ENCODE measurements at places on chromosomes 4 and X.

DNA sequence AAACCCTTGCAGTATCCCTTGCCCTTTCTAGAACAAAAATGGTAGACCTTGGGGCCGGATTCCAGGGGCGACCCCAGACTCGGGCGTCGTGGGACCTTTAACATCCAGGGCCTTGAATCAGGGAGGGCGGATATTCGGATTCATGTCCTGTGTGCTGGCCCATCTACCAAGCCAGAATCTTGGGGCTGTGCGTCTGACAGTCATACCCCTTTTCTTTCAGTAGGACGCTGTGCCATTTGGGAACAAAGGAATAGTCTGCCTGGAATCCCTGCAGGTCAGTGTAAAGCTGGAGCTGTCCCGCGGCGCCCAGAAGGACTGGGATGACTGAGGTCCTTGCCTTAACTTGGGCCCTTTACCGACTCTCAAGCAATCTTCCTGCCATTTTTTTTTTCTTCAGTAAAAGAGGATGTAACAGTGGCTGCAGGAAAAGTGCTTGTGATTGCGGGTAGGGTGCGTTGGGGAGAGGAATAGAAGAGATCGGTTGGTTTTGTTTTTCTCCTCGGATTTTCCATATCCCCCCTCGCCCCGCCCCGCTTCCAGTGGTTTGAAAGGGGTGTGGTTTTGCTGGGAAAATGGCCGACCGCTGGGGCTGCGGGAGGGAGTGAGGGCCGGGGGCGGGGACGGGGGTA is 518 bp downstream of the ARMCX1 start:
- DNase-seq: no peak

GRCh38 chr4:16176621-16177020 is 49.6 kb downstream of the TAPT1 start:
- no peak for DNase-seq

DNA sequence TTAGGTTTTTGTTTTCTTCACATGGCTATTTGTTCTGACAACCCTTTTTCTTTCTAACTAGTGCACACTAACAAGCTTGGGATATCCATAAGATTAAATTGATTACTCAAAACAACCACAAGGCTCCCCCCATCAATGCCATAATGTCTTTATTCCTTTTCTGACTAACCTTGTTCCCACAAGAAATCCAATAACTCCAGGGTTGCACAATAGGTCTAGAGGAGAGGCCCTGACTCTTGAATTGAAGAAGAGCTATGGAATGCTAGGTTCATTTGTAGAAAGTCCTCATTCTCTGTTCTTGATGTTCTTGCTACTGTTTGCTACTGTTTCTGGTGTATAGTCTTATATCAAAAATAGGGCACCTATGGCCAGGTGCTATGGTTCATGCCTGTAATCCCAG is 71.0 kb downstream of the PRRG1 start:
- no peak for DNase-seq

DNA sequence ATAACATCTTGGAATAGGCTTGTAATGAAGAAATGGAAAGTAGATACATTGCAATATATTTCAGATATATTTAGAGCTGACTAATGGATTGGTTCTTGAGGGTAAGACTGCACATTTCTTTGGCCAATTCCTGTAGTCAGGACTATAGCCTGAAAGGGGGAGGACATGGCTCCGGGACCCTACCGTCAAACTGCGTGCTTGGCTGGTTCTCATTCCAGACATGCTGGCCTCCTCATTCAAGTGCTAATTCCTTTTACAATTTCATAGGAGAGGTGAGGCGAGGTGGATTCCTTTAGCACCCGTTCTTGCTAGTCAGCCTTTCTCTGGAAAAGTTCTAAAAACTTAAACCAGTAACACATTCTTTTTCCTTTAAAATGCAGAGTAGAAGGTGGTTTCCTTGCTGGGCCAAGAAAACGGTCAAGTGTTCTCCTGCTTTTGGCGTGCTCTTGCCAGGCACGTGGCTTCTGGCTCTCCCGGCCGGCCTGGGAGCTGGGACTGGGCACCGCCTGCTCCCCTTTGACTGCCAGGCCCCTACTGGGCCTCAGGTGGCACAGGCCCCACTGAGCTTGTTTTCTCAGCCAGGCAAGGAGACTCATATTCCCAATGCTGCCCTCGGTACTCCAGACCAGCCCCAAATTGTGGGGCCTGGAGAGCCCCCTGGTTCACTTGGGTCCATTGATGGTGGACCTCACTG is 167.2 kb downstream of the STK32B start:
- no peak for DNase-seq

GRCh38 chr4:6641971-6642320 is 1.5 kb downstream of the MRFAP1 start:
- no peak for DNase-seq

- no peak for DNase-seq
Measured at GRCh38 chrX:74242484-74243138, 61.4 kb upstream of the ZCCHC13 start.

DNA sequence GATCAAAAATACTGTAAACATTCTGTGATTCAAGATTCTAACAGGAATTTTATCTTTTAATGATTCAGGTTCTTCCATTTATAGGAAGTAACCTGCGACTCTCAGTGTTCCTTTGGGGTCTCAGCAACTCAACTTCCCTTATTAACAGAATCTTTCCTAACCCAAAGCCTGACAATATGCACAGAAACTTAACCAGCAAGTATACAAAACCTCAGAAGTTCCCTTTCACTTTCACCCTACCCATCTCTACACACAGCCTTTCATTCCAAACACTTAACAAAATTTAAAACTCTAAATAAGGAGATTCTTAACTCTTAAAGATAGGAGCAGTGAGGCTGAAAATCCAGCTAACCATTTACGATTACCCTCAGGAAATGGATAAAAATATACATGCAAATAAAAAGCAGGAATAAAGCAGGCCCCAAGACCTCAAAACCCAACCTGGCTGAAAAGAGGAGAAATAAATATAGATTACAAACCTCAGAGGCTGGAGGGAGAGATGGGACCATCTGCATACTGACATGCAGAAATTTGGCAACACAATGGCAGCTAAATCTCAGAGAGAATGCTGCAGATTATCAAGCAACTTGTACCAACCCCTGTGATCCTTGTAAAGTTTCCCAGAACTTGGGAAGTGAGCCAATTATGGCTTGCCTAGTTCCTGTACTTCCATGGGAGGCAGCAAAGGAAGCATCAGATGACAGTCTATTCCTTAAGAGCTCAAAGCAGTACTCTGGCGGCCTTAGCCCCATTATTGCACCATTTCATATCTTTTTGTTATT is 101.0 kb downstream of the ATP11C start:
- peak; percentile 25 for DNase-seq

GRCh38 chr4:24605216-24605615 is 20.9 kb upstream of the DHX15 start:
- DNase-seq: no peak

- no peak for DNase-seq
Measured at GRCh38 chr4:4506961-4507360, 34.9 kb downstream of the STX18 start.

GRCh38 chr4:149173241-149174013 is 642.2 kb downstream of the IQCM start:
- DNase-seq: no peak

DNA sequence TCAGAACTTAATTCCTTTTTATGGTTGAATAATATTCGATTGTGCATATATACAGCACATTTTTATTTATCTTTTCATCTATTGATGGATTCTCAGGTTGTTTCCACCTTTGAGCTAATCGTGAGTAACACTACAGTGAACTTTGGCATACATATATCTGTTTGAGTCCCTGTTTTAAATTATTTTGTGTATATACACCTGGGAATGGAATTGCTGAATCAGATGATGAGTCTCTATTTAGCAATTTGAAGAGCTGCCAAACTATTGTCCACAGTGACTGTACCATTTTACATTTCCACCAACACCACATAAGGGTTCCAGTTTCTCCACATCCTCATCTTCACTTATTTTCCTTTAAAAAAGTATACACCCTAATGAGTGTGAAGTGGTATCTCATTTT is 166.2 kb upstream of the FGF13 start:
- DNase-seq: no peak

DNA sequence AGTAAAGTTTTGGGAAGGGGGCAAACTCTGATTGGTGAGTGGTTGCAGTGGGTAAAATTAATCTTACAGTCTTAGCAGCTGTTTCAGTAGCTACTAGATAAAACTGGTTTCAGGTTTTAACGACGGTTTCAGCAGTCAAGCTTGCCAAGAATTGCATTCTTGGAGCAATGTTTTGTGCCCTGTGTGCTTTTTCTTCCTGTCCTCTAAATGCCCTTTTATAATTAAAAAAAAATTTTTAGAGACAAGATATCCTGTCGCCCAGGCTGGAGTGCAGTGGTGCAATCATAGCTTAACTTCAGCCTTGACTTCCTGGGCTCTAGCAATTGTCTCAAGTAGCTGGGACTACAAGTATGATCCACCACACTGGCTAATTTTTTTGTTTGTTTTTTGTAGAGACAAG is 6.3 kb upstream of the PPEF2 start:
- DNase-seq: no peak

DNA sequence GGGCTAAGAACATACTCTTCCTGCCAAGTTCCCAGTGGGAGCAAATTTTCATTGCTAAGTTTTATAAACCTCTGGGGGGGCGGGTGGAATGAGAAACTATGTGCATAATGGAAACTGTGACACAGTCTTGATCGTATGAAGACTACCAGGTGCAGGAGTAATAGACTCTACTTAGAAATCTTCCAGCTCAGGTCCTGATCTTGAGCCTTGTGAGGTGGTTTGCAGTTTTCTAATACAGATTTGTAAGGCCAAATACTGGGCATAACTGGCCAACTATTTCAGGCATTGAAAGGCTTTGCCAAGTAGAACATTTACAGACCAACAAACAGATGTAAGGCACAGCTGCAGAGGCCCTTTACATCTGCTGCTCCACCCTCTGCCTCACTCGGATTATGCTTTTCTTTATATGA is 89.7 kb upstream of the CBR4 start:
- peak; percentile 17 for DNase-seq
